ENCODE measurements at places on chromosomes 3 and 15.
A peak's percentile ranks its signal among the peaks of the same experiment; 100 is the strongest.

GRCh38 chr3:71057526-71057894, 526.0 kb downstream of the FOXP1 start:
- no peak for DNase-seq

DNA sequence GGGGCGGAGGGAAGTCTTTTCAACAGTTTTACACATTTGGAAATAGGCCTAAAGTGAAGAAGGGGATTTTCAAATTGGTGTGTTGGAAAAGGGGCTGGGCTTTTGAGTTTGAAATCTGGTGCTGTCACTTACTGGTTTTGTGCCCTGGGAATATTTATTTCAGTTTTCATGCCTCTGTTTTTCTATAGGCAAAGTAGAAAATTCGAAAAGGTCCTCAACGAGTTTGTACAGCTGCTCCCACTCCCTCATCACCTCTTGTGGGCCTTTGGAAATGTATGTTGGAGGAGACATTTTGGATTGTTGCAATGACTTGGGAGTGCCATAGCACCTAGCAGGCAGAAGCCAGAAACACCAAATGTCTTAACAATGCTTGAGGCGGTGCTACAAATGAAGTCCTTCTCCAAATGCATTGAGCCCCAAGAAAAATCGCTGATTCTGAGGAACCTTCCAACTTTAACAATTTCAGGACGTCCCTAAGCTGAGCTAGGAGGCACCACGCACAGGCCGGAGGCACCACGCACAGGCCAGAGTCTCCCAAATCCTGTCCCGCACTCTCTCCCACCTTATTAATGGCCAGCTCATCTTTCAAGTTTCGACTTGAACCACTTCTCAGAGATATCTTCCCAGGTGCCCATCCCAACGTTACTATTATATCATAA, 639 bp upstream of the POLR2M start:
- DNase-seq: peak; percentile 39

- DNase-seq: peak; percentile 83
Observed at GRCh38 chr15:35751413-35752133, 205.6 kb upstream of the DPH6 start.

DNA sequence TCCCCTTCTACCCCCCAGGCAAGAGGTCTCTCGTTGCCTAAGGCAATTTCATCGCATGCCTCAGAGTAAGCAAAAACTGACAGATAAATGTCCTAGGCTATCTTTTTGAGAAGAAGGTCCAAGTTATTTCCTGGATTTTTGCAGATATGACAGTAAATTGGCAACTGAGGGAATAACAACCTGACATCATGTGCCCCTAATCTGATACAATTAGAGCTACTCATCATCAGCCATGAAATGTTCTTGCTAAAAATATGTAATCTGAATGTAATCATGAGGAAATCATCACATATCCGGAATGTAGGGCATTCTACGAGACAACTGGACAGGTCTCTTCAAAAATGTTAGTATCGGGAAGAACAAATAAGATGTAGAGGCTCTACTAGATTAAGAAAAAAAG, 44.1 kb downstream of the TNIK start:
- no peak for DNase-seq

DNA sequence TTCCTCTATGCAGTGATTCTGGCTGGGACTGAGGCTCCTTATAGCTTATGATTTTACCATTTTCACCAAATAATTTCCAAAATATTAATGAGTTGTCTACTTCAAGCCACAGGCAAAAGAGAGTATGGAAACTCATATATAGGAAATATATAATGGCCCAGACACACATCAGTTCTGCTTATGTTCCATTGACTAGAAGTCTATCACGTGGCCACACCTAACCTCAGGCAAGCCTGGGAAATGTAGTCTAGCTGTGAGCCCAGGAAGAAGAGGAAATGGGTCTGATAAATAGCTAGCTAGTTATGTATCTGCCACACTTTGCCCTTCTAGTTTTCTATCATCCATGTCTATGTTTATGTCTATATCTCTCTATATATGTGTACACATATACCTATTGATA, 195.1 kb downstream of the OTOL1 start:
- DNase-seq: no peak

GRCh38 chr3:155635056-155635455, 109.8 kb downstream of the PLCH1 start:
- DNase-seq: no peak

DNA sequence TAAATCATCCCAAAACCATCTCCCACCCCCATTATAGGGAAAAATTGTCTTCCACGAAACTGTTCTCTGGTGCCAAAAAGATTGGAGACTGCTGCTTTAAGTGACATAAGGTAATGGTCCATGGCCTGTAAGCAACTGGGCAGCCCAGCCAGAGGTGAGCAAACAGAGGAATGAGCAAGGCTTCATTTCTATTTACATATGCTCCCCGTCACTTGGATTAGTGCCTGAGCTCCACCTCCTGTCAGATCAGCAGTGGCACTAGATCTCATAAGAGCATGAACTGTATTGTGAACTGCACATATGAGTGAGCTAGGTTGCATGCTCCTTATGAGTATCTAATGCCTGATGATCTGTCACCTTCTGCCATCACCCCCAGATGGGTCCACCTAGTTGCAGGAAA, 1159.8 kb upstream of the ALCAM start:
- no peak for DNase-seq

DNA sequence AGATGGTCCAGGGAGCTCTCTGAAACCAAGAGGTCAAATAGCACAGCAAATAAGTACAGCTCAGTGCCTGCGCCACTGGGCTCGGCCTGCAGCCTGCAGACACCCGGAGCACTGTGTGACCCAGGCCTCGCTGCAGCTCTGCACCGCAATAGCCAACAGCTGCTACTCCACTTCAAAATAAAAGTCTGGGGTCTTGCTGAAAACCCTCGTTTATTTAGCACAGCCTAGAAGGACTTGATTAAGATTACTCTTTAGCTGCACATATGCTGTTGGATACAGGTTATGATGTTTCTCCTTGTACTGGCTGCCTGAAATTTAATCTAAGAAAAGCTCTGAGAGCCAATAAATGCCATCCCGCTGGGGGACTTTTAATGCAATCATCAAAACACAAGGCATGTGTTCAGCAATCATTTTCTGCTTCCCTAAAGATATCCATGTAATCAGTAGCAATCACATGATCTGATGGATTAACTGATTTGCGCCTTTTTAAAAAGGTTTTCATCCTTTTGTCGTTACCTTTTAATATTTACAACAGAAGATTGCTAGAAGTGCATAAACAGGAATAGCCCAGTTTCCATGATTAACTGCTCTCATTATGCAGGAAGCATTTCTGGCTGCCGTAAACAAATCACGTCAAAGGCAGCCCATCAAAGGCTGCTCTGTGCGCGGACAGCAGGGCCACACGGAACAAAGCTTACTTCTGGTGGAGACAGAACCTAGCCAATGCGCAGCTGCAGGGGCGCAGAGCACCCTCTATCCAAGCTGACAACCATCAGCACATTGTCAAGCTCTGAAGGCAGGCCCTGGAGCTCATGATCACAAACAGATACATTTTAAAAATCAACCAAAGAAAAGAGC, 58.8 kb downstream of the CLASP2 start:
- DNase-seq: peak; percentile 40

DNA sequence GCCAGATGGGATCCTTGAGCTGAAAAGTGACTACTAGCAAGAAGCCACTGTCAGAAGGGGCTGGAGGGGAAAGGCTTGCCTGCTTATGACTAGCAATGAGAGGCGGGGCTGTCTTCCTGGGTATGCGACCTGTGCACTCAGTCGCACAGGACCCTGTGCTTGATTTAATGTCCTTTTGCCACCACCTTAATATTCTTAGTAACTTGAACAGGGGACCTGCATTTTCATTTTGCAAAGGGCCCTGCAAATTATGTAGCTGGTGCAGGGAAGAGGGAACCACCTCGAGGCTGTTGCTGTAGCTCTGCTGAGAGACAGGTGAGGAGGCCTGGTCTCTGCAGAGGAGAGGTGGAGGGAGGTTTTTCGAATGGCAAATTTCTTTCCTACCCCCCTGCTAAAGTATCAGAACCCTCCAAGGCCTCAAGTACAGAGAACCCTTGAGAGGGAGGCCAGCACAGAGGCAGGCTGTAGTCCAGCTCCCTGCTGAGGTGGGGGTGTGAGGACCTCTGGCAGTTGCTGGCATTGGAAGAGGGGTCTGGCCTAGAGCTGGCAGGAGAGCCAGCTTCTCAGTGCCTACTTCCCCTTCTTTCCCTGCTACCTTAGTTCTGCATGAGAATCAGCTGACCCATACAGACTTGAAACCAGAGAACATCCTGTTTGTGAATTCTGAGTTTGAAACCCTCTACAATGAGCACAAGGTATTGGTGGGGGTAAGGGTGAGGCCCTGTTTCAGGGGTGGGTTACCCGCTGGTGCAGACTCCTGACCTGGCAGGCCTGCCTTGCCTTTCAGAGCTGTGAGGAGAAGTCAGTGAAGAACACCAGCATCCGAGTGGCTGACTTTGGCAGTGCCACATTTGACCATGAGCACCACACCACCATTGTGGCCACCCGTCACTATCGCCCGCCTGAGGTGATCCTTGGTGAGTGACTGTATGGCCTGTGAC, 11.4 kb downstream of the CLK3 start:
- DNase-seq: no peak

Measured in erythroblast (primary cell).